ENCODE measurements at places on chromosomes 11 and 22. TPM values are rescaled to one million over a fixed set of nuclear protein-coding genes. Genes with fewer than 3 reads are reported as not detected.

PAMR1 gene
- 172 TPM for total RNA-seq

PRG2 gene
- not detected for total RNA-seq

NLRP14 gene
- 0.24 TPM for total RNA-seq

APBB1 gene
- 41.3 TPM for total RNA-seq

DNA sequence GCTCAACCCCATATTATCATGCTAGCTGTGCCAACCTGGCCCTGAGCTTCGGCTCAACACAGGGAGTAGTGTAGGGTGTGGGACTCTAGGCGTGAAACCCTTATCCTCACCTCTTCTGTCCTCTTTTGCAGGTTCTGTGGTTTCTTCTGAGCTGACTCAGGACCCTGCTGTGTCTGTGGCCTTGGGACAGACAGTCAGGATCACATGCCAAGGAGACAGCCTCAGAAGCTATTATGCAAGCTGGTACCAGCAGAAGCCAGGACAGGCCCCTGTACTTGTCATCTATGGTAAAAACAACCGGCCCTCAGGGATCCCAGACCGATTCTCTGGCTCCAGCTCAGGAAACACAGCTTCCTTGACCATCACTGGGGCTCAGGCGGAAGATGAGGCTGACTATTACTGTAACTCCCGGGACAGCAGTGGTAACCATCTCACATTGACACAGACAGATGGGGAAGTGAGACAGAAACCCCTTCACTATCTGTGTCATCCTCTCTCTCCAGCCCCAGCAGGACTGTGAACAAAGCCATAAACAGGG, 76.4 kb downstream of the GGTLC2 start:
- H3K27ac ChIP-seq = no peak overlapping the region
- H3K27me3 ChIP-seq = no peaks in the 10 kb centered on the region
- no peak overlapping the region for H3K4me3 ChIP-seq

- DNase-seq = no peak
- H3K27ac ChIP-seq = no peak overlapping the region
- H3K4me1 ChIP-seq = no peaks in the 10 kb centered on the region
- no peaks in the 10 kb centered on the region for H3K36me3 ChIP-seq
- no peak overlapping the region for H3K4me3 ChIP-seq
- H3K27me3 ChIP-seq = no peaks in the 10 kb centered on the region
These were observed 60.8 kb upstream of the NUP50 start for GRCh38 chr22:45102896-45103420.

- no peaks in the 10 kb centered on the region for H3K4me1 ChIP-seq
- H3K27ac ChIP-seq = no peak overlapping the region
- no peaks in the 10 kb centered on the region for H3K36me3 ChIP-seq
- no peak overlapping the region for H3K4me3 ChIP-seq
- H3K27me3 ChIP-seq = no peaks in the 10 kb centered on the region
These were observed 366.7 kb downstream of the BUD13 start for GRCh38 chr11:116406042-116406441.

DNA sequence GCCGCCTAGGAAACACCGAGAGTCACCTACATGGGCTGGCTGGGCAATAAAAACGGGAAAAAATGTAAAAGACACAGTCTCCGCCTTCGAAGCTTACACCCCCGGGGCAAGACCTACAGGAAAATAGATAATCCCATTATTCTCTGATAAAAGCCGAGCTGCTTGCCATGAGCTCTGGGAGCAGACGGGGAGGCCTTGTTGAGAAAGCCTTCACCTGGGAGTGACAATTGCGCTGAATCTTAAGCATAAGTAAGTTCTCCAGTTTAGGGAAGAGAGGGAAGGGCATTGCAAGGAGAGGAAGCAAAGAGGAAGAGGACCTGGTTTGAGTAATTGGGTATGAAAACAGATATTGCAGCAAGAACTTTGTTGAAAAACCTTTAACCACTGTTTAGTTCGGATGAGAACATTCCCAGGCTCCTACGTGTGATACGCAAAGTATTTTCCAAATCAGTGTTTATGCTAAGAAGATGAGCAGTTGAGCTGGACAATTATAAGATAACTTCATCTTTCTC, 813 bp upstream of the BTBD10 start:
- H3K27me3 ChIP-seq = no peaks in the 10 kb centered on the region
- DNase-seq = no peak
- peak overlapping the region; percentile 83 for H3K27ac ChIP-seq
- peak overlapping the region; percentile 56 for H3K4me3 ChIP-seq
- peaks cover 6% of the 10 kb centered on the region for H3K4me1 ChIP-seq

DNA sequence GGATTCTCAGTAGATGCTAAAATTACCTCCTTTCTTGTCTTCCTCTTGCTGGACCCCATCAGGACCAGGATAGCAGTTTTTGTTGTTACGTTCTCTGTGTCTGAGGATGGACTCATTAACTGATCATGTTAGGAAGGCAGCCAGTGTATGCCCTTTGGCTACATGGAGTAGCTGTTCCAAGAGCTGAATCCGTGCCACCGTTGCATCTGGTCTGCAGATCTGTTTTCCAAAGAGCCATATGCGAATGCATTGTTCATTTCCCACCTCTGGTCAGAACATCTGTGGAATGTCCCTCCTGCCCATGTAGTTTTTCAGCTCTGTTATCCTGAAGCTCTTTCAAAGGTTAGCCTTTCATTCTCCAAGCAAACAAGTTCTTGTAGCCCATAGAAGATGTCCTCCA, 188.4 kb downstream of the SPON1 start:
- no peak overlapping the region for H3K27ac ChIP-seq
- no peak overlapping the region for H3K4me3 ChIP-seq
- DNase-seq = no peak
- no peaks in the 10 kb centered on the region for H3K4me1 ChIP-seq
- no peaks in the 10 kb centered on the region for H3K36me3 ChIP-seq
- no peaks in the 10 kb centered on the region for H3K27me3 ChIP-seq

DNA sequence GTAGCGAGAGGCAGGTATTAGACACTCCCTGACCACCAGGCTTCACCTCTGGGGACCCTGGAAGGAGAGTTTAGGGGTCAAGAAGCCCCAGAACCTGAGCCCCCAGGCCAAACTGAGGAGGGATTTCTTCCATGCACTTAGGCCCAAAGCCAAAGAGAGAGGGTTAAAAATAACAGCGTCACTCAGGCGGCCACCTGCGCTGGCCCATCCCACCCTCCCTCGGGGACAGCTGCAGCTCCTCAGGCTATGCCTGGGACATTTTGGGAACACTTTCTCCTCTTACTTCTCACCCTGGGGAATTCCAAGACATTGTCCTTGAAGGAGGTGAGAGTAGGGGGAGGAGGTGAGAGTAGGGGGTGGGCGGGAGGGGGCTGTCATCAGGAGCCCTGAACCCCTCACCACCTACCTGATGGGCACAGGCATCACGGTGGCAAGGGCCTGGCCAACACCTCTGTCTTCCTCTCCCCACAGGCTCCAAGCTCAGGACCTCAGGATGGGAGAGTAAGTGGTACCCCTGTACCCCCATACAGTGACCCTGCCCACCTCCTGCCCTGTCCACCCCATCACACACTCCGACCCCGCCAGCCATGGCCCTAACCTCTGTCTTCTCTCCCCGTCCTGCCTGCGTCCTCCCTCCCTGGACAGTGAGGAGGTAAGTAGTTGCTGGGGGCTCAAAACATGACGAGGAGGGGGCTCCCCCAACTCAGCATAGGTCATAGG, 583 bp downstream of the TNNI2 start:
- no peak overlapping the region for H3K4me3 ChIP-seq
- H3K4me1 ChIP-seq = no peaks in the 10 kb centered on the region
- no peaks in the 10 kb centered on the region for H3K27me3 ChIP-seq
- no peaks in the 10 kb centered on the region for H3K36me3 ChIP-seq
- DNase-seq = no peak
- no peak overlapping the region for H3K27ac ChIP-seq

DNA sequence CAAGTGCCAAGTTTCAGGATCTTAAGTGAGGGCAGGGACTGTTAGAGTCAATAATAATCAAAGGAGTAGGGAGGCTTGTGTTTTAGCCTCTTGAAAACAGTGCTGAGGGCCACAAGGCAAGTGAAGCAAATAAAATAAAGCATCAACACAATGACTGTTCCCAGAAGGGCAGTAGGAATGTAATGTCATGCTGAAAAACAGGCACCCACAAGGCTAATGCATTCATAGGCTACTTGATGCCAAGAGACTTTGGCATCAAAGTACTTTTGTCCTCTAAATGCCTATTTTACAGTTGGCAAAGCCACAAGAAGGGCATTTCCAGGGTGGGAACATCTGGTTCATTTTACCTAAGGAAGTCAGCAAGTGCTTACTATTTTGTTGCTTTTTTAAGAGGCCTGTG, 22.9 kb downstream of the RAB39A start:
- H3K27ac ChIP-seq = no peak overlapping the region
- H3K4me3 ChIP-seq = no peak overlapping the region
- DNase-seq = no peak
- no peaks in the 10 kb centered on the region for H3K4me1 ChIP-seq
- H3K27me3 ChIP-seq = no peaks in the 10 kb centered on the region
- no peaks in the 10 kb centered on the region for H3K36me3 ChIP-seq

DNA sequence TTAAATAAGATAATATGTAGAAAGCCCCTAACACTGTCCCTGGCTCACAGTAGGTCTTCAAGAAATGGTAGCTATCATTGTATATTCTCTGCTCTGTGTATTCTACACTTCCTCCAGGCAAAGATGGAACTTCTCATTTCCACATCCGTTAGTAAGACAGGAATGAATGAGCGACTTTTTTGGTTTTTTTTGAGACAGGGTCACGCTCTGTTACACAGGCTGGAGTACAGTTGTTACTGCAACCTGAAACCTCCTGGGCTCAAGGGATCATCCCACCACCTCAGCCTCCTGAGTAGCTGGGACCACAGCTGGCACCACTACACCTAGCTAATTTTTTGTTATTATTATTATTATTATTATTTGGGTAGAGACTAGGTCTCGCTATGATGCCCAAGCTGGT, 2.3 kb upstream of the CLPB start:
- DNase-seq = no peak
- H3K4me1 ChIP-seq = no peaks in the 10 kb centered on the region
- H3K36me3 ChIP-seq = no peaks in the 10 kb centered on the region
- H3K27me3 ChIP-seq = no peaks in the 10 kb centered on the region
- H3K27ac ChIP-seq = no peak overlapping the region

- H3K4me1 ChIP-seq = no peaks in the 10 kb centered on the region
- no peak overlapping the region for H3K4me3 ChIP-seq
- no peak overlapping the region for H3K27ac ChIP-seq
- no peak for DNase-seq
- no peaks in the 10 kb centered on the region for H3K36me3 ChIP-seq
- no peaks in the 10 kb centered on the region for H3K27me3 ChIP-seq
These were observed 33.8 kb upstream of the VWA5A start for GRCh38 chr11:124081483-124081882.

DNA sequence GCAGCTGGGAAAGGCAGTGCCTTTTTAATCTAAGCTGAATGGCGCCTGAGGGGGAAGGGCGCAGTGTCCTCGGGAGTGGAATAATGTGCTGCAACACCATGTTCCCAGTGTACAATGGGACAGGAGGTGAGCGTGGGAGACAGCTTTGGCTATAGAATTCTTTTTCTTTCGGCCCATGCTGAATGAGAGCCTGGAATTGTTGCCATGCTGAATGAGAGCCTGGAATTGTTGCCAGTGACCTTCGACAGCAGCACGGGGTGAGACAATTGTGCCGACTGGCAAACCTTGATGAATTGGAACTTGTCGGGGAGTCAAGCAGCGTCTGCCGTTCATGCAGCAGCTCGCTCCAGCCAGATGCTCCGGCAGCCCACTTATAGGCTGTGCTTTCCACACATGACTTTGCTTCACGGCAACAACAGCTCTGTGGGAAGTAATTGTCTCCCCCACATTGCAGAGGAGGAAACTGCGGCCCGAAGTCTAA, 141.4 kb upstream of the E2F8 start:
- H3K36me3 ChIP-seq = no peaks in the 10 kb centered on the region
- DNase-seq = no peak
- H3K27ac ChIP-seq = no peak overlapping the region
- no peaks in the 10 kb centered on the region for H3K27me3 ChIP-seq
- no peaks in the 10 kb centered on the region for H3K4me1 ChIP-seq
- H3K4me3 ChIP-seq = no peak overlapping the region

DNA sequence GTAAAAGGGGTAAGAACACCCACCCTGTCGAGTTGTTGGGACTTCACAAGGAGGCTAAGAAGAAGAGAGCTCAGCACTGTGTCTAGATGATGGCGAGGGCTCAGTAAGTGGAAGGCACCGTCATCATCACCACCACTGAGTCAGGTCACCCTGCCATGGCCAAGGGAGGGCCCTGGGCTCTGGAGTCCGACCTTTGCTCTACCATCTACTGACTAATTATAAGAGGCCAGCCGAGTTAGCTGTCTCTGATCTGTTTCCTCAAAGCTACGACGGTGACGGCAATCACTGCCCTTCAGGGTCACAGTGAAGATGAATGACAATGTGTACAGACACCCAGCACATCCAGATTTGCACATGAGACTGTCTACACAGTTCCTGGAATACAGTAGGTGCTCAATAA, 29.3 kb downstream of the KIAA0930 start:
- no peaks in the 10 kb centered on the region for H3K36me3 ChIP-seq
- H3K27me3 ChIP-seq = no peaks in the 10 kb centered on the region
- DNase-seq = no peak
- H3K4me3 ChIP-seq = peak overlapping the region; percentile 39
- H3K4me1 ChIP-seq = no peaks in the 10 kb centered on the region

DNA sequence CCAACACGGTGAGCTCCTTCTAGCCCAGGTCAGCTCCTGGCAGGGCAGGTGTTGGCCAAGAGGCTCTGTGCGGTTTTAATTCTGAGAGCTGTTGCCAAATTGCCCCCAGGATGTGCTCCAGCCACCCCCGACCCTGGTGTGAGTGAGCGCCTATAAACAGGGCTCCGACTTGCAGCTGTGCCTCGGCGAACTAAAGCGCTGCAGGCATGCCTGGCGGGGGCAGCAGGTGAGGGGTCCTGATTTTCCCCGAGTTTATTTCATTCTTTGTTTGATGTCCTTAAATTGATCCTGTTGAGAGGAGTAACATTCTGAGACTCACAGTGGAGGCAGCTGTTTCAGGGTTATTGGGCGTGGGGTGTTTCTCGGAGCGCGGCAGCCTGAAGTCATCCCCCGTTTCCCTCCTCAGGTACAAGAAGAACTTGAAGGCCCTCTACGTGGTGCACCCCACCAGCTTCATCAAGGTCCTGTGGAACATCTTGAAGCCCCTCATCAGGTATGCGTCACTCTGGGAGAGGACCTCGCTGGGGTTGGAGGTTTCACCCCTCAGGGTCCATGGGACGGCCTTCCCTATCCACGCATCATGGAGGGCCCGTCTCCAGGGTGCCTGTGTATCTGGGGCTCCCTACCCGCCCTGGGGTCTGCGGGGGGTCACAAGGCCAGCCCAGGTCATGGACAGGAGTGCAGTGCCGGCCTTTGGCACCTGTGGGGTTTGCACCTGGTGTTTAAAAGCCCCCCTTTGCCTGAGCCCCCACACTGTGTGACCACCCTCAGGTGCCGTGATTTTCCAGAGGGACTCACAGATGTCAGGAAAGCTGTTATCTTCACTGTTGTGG, 62.1 kb downstream of the ARHGAP8 start:
- no peak for DNase-seq
- no peaks in the 10 kb centered on the region for H3K36me3 ChIP-seq
- H3K4me1 ChIP-seq = no peaks in the 10 kb centered on the region
- H3K27me3 ChIP-seq = no peaks in the 10 kb centered on the region

DNA sequence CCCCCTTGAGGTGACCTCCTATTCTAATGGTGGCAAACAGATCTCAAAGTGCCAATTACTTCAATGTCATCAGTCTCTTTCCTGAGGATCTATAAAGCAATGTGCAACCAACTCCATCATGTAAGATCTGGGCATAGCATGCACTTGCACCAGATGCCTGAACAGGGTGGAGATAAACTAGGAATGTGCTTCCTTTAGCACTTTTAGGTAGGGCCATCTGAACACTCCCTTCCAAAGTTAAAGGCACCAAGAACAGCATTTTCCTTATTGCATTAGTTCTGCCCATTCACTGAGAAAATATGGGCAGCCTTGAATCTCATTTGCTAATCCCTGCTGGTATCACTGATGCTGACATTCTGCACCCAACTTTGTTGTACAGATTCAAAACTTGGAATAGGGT, 112.0 kb downstream of the SGSM3 start:
- no peak for DNase-seq
- H3K36me3 ChIP-seq = no peaks in the 10 kb centered on the region
- no peaks in the 10 kb centered on the region for H3K27me3 ChIP-seq
- H3K27ac ChIP-seq = no peak overlapping the region
- no peak overlapping the region for H3K4me3 ChIP-seq
